ENCODE measurements at places on chromosomes 7 and 10. TPM values are rescaled to one million over a fixed set of nuclear protein-coding genes. Genes with fewer than 3 reads are reported as not detected.

- no peak overlapping the region for H3K4me3 ChIP-seq
- H3K4me1 ChIP-seq = peaks cover 22% of the 10 kb centered on the region
- DNase-seq = no peak
Measured at GRCh38 chr10:4136121-4136520, 351.1 kb upstream of the KLF6 start.

- peaks cover 37% of the 10 kb centered on the region for H3K36me3 ChIP-seq
- DNase-seq = no peak
- no peaks in the 10 kb centered on the region for H3K4me1 ChIP-seq
- no peak overlapping the region for H3K27ac ChIP-seq
Measured at GRCh38 chr10:26566525-26567350, 128.6 kb downstream of the APBB1IP start.

- H3K27me3 ChIP-seq = no peaks in the 10 kb centered on the region
- no peaks in the 10 kb centered on the region for H3K4me1 ChIP-seq
Measured at GRCh38 chr7:110519851-110520250, 571.1 kb upstream of the LRRN3 start.

DNA sequence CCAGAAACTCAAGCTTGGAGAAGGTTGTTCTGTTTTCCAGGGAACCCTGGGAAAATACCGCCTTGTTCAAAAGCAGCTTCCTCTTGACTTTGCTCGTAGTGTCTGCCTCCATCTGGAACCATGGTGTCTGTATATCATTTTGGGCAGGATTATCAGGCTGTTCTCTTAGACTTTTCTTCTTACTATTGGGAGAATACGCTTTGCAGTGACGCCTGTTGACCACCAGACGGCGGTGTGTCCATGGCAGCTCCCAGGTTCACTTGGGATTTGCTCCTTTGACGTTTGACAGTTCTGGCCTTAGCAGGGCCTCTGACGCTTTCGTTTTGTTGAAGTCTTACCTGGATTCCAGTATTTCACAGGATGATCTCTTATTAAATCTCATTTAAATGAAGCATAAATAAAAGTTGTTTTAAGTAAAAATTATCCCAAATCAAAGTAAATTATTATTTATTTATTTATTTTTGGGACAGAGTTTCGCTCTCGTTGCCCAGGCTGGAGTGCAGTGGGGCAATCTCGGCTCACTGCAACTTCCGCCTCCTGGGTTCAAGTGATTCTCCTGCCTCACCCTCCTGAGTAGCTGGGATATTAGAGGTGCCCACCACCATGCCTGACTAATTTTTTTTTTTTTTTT is 41.8 kb upstream of the GJD4 start:
- DNase-seq = no peak
- H3K27me3 ChIP-seq = no peaks in the 10 kb centered on the region
- no peak overlapping the region for H3K4me3 ChIP-seq
- no peaks in the 10 kb centered on the region for H3K4me1 ChIP-seq

DNA sequence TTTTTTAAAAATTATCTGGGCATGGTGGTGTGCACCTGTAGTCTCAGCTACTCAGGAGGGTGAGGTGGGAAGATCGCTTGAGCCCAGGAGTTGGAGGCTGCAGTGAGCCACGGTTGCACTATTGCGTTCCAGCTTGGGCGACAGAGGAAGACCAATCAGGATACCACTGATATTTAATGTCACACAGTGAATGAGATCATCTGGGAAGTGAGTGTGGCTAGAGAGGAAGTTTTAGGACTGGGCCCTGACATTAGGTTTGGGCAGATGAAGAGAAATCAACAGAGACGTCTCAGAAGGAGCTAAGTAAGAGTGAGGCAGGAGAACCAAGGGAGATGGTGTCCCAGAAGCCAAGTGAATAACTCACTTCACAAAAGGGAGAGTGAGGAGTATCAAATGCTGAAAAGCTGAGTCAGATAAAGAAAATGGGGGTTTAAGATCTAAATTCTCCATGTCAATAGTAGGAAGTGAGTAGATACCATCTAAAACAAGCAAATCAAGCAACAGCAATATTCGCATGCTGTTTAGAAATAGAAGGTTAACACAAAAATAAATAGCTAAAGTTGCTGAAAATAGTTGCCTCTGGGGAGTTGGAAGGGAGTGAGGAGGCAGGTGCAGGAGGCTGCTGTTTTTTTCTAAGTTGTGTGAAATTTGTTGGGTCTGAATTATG is 11.5 kb downstream of the PILRA start:
- no peak for DNase-seq
- H3K36me3 ChIP-seq = no peaks in the 10 kb centered on the region
- H3K4me1 ChIP-seq = no peaks in the 10 kb centered on the region
- no peak overlapping the region for H3K4me3 ChIP-seq
- H3K27me3 ChIP-seq = no peaks in the 10 kb centered on the region
- no peak overlapping the region for H3K27ac ChIP-seq

- no peaks in the 10 kb centered on the region for H3K27me3 ChIP-seq
- no peak for DNase-seq
- H3K27ac ChIP-seq = no peak overlapping the region
- H3K4me3 ChIP-seq = no peak overlapping the region
- H3K36me3 ChIP-seq = no peaks in the 10 kb centered on the region
- H3K4me1 ChIP-seq = no peaks in the 10 kb centered on the region
Measured at GRCh38 chr10:117464176-117464575, 78.4 kb upstream of the EMX2 start.

DNA sequence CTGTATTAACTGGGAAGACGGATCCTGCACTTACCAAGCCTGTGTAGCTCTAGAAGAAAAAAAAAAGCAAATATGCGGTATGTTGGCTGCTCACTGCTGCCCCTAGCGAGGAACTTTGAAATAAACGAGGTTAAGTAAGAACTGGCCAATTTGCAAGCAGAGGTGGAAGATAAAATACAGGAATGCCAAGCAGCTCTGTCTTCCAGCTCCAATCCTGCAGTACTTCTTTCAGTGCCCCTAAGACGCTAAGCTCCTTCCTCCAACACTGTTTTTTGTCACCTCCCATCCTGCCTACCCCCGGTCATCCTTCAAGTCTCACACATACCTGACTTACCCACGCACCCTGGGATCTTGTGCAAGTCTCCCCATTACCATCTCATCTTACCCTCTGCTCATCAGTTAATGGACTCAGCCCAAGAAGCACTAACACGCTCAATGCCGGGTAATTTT is 809 bp downstream of the C10orf143 start:
- H3K27me3 ChIP-seq = no peaks in the 10 kb centered on the region
- peaks cover 23% of the 10 kb centered on the region for H3K4me1 ChIP-seq
- peak overlapping the region; percentile 87 for H3K27ac ChIP-seq
- peak; percentile 80 for DNase-seq

GRCh38 chr7:103154042-103154441 is 5.1 kb upstream of the NAPEPLD start:
- no peaks in the 10 kb centered on the region for H3K27me3 ChIP-seq
- peaks cover 7% of the 10 kb centered on the region for H3K4me1 ChIP-seq
- H3K4me3 ChIP-seq = no peak overlapping the region
- no peak overlapping the region for H3K27ac ChIP-seq

Gene AKR1D1
- not detected for total RNA-seq

- H3K4me1 ChIP-seq = no peaks in the 10 kb centered on the region
- no peak overlapping the region for H3K4me3 ChIP-seq
- H3K36me3 ChIP-seq = peaks cover 23% of the 10 kb centered on the region
- no peak overlapping the region for H3K27ac ChIP-seq
- no peak for DNase-seq
- no peaks in the 10 kb centered on the region for H3K27me3 ChIP-seq
Measured at GRCh38 chr7:30584965-30585364, 9.7 kb upstream of the GARS1 start.

- H3K4me1 ChIP-seq = peaks cover 13% of the 10 kb centered on the region
- DNase-seq = no peak
- no peaks in the 10 kb centered on the region for H3K27me3 ChIP-seq
- peaks cover 10% of the 10 kb centered on the region for H3K36me3 ChIP-seq
- no peak overlapping the region for H3K4me3 ChIP-seq
Measured at GRCh38 chr10:97647556-97647955, 7.1 kb downstream of the PI4K2A start.

Gene OR2A1
- not detected for total RNA-seq

- no peak overlapping the region for H3K27ac ChIP-seq
- peaks cover 23% of the 10 kb centered on the region for H3K36me3 ChIP-seq
- no peaks in the 10 kb centered on the region for H3K4me1 ChIP-seq
- H3K4me3 ChIP-seq = no peak overlapping the region
- H3K27me3 ChIP-seq = no peaks in the 10 kb centered on the region
Measured at GRCh38 chr10:109889867-109890266, 33.4 kb downstream of the XPNPEP1 start.

DNA sequence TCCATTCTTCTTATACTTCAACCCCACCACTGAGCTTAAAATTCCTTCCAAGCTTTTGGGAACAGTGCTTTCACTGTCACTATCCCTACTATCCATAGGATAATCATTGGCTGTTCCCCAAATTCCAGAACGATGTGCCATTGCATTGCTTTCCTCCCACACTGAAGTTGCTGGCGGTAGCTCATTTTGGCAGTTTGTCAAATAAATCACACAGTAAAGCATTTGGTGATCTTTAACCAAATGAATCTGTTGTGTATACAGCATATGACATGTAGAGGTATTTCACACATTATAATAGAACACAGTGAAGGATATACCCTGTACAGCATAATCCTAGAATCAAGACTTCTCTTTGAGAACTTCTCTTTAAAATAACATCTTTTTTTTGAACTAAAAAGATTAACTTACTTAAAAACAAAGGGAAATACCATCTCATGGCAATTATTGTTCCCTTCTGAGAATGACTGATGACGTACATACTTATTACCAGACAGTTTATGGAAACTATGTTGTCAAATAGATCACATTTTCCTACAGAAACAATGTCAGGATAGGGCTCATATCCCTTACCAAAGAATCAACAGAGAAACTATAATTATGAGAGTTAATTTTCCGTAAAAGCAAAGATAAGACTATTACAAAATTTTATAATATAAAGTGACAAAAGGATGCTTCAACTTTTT is 93.6 kb downstream of the CTNNA3 start:
- H3K36me3 ChIP-seq = no peaks in the 10 kb centered on the region
- no peaks in the 10 kb centered on the region for H3K4me1 ChIP-seq
- no peak overlapping the region for H3K27ac ChIP-seq
- DNase-seq = no peak

Gene MYL10
- not detected for total RNA-seq

DNA sequence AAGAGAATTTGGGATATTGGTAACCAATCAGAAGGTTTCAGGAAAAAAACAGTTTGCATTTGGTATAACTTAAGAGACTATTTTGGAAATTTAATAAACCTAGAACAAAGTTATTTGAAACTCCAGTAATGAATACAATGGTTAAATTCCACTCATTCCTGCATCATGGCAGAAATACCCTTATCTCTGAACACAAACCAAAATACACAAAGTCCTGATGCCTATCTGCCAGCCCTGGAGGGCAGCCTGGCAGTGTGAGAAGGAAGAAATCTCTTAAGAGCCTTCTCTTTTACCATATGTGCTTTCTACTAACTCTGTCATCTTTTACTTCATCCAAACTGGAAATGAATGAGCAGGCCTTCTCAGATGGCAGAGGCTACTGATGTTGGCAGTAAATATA is 147.1 kb upstream of the LYZL1 start:
- no peaks in the 10 kb centered on the region for H3K27me3 ChIP-seq
- DNase-seq = no peak
- H3K27ac ChIP-seq = no peak overlapping the region
- no peak overlapping the region for H3K4me3 ChIP-seq

Gene ZNF777
- 22.1 TPM for total RNA-seq

DNA sequence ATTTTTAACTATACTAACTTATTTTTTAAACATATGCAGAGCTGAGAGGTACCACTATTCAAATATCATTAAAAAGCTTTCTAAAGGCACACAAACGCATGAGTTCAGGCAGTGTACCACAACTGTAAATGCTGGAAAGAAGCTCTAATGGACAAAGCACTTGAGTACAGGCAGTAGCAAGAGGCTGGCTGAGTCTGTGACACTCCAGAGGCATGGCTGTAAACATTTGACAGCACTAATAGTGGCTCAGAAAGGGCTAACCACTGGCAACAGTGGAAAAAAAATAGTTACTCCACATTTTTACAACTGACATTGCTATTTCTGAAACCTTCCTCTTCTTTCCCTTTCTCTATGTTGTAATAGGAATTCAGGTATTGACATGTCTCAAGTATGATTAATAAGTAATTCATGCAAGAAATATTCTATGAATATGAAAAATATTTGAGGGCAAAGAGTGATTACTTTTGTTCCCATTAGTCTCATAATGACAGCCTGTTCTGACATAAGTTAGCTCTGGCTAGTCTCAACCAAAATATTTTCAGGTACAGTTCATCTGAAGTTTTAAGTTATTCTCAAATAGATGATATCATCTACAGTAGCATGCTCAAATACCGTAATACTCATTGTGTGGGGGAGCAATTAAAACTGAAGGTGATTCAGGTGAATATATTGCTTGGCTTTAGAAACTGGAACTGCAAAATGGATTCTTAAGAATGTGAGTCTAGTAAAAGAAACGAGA is 324.0 kb upstream of the POT1 start:
- H3K36me3 ChIP-seq = no peaks in the 10 kb centered on the region
- H3K27ac ChIP-seq = no peak overlapping the region
- H3K4me1 ChIP-seq = no peaks in the 10 kb centered on the region
- no peaks in the 10 kb centered on the region for H3K27me3 ChIP-seq
- no peak for DNase-seq
- no peak overlapping the region for H3K4me3 ChIP-seq

Gene FAM25A
- not detected for total RNA-seq

DNA sequence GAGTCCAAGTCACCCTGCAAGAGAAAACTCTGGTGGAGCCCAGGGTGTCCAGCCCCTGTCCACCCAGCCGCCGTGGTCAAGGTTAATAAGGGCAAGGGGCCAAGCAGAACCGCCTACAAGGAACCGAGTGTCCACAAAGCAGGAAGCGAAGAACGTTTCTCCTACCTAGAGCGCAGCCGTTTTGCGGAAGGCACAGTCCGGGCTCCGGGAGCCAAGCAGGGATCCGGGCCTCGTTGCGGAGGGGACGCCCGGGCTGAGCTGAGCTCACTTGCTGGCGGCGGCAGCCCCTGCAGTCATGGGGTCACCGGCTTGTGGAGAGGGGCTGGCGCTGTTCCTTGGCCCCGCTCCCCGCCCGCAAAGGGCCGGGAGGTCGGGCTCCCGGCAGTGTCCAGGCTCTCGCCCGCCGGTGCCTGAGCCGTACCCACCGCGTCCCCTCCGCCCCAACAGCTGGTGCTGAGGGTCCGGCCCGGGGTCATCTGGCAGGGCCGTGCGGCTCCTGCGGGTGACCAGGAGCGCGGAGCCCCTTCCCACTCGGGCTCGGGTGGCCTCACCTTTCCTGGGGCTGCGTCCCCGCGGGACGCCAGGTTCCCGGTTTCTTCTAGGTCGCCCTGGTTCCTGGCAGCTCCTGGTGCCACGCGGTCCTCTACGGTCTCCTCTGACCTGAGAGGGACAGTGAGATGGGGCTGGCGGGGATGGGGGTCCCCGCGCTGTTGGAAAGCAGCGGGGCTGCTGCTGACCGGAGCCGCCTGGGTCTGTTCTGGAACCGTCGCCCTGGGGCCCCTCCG is 14.0 kb upstream of the ZNF273 start:
- H3K27me3 ChIP-seq = no peaks in the 10 kb centered on the region
- H3K4me3 ChIP-seq = peak overlapping the region; percentile 73
- DNase-seq = no peak
- H3K4me1 ChIP-seq = no peaks in the 10 kb centered on the region

Gene RAB11FIP2
- total RNA-seq = 10.1 TPM

Gene HOXA5
- total RNA-seq = not detected

Gene TRIM50
- total RNA-seq = not detected

- no peaks in the 10 kb centered on the region for H3K36me3 ChIP-seq
- no peaks in the 10 kb centered on the region for H3K27me3 ChIP-seq
- peak within 1 kb of the TSS; percentile 86 for H3K4me3 ChIP-seq
- H3K27ac ChIP-seq = peak within 1 kb of the TSS; percentile 85
- peak; percentile 21 for DNase-seq
- H3K4me1 ChIP-seq = peaks cover 40% of the 10 kb centered on the region
Measured at GRCh38 chr7:74657692-74658177, at the start of gene GTF2I. TSS of gene GTF2I (plus strand) at chr7:74657718. CDS start at chr7:74689129, 31,411 bp downstream.

Gene KCNIP2
- 1.0 TPM for total RNA-seq
